T1000 (cell line): ENCODE measurements at places on chromosomes 7 and 10.

- peak; percentile 17 for DNase-seq
Observed at GRCh38 chr7:46854958-46855473, 726.9 kb downstream of the TNS3 start.

DNA sequence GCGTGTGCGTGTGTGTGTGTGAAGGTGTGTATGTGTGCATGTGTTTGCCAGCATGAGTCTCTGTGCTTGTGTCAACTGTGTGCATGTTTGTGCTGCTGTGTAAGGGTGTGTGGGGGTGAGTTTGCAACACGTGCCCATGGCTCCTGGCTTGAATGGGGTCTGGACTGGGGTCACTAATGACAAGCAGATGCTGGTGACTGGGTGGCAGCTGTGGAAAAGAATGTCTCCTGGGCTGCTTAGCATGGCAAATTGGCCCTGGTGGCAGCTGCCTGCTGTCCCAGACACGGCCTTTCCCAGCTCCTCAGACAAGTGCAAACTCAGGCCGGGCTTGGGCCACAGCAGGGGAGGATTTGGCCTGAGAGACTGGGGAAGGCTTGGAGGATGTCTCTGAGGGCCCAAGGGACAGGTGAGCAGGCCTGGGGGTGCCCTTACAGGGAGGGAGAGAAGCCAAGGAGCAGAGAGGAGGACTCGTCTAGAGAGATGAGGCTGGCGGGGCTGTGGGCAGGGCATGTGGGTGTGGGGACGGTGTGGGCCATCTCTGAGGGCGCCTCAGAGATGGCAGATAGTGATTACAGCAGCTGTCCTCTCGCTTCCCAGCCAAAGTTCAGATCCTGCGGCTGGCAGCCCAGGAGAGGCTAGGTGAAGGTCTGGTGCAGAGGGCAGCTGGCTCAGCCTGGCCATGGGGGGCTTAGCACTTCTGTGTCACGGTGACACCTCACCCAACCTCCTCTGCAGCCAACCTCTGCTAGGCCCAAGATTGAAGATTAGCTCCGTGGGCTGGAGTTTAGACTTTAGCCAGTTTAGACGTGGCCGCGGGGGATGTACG is 1.5 kb downstream of the AQP1 start:
- DNase-seq = no peak

DNA sequence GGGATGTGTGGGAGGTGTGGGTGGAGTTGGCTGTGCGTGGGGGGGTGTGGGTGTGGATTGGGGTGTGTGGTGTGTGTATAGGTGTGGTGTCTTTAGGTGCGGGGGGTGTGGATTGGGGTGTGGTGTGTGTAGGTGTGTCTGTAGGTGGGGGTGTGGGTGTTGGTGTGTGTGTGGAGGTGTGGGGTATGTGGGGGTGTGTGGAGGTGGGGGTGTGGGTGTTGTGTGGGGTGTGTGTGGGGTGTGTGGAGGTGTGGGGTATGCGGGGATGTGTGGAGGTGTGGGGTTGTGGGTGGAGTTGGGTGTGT is 33.9 kb downstream of the SPDYE17 start:
- no peak for DNase-seq

DNA sequence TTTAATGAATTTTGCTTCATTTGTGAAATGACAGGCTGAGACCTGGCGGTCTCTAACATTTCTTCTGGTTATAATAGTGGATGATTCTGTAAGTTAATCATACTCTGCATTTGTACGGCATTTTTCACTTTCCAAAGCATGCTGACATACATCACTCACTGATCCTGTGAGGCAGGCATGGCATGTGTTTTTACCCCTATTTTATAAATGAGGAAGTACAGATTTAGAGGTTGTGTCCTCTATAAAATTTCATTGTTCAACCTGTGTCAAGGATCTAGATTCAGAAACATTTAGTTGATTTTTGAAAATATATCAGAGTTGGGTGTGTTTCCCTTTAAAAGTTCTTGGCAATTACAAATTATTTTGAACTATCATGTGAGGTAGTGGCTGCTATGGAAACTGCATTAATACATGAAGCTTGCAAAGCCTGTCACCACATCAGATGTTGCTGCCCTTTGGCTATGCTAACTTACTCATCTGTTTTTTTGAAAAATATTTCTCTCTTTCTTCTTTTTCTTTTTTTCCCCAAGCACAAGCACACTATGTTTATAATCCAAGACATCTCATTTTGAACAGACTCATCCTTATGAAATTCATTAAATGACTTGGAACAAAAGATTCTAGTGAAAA is 172.7 kb downstream of the GNAI1 start:
- peak; percentile 2 for DNase-seq
